ENCODE measurements at places on chromosomes 5 and 9. TPM values are rescaled to one million over a fixed set of nuclear protein-coding genes. Genes with fewer than 3 reads are reported as not detected.

GABRA1 gene
- not detected for total RNA-seq

BTNL3 gene
- 0.13 TPM for total RNA-seq

ASTN2 gene
- total RNA-seq, result 31.3 TPM

GRCh38 chr5:156716591-156717380 lies 133.3 kb upstream of the PPP1R2B start:
- no peak for DNase-seq

All from left cardiac atrium (tissue), 4 donors.